ENCODE measurements at places on chromosomes 2 and 18.

- DNase-seq, result no peak
Measured at GRCh38 chr18:35267161-35267651, 22.8 kb downstream of the ZSCAN30 start.

- DNase-seq, result no peak
Measured at GRCh38 chr2:215658635-215659305, 222.9 kb upstream of the FN1 start.

- no peak for DNase-seq
Measured at GRCh38 chr2:231050018-231050901, 6.4 kb upstream of the PSMD1 start.

DNA sequence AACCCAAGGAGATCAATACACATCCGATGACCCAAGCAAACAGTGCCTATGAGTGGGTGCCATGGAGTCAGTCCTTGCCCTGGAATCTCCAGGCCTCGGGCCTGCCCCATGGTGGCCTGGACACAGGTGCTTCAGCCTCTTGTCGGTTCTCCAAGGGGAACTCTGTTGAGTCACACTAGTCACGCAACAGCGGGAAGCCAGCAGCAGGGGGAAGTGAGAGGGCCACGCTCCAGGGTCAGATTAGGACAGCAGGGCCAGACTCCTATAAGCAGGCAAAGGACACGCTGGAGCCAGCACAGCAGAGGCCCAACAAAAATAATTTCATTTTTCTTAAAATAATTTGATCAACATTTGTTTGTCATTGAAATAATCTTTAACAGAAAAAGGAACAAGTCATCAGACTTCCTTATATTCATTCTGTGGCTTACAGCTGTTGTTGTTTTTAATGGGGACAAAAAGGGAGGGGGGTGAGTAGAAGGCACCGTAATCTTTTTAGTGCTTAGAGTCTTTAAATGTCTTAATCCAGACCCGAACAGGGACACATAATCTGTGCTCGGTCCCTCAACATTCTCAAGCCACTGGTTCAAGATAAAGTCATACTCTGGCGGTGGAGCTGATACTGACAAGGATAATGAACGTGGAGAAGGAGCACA, 16.4 kb upstream of the ARMC9 start:
- no peak for DNase-seq

GRCh38 chr18:42392416-42392815, 437.4 kb downstream of the PIK3C3 start:
- DNase-seq, result no peak

DNA sequence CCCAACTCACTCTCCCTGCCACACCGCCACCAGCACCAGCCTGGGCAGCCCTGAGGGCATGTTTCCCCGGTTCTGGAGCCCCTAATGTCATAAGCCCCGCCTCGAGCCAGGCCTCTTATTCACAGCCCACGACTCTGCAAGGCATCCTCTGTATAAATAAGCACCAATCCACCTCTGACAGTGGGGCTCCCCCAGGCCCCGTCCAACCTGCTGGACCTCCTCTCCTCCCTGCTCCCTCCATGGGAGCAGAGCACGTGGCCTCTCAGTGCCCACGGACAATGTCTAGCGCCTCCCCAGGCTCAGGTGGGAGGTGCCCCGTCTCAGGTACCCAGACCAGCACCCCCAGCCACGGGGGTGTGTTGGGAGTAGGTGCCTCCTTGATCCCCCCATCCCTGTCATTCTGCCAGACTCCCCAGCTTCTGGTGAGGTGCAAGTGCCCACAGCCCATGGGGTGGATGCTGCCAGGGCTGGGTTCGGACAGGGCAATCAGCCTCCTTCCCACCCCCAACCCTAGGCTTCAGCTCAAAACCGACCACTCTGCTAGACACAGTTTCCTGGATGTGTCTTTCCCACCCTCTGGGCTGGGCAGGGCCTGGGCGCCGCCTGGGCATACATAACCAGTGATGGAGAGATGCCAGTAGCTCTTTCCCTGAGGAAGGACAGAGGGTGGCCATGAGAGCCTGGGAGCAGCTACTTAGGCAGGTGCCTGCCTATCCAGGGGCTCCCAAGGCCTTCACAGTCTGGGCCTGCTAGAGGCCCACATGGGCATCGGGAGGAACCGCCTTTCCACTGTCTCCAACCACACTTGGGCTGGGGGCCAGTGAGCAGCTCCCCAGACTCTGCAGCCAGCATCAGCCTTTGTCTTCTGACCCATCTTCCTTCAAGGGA, 1.6 kb upstream of the ADRA2B start:
- no peak for DNase-seq

- DNase-seq, result no peak
Measured at GRCh38 chr2:62222171-62222570, 26.3 kb downstream of the B3GNT2 start.

GRCh38 chr2:120887320-120887697, 151.6 kb downstream of the GLI2 start:
- no peak for DNase-seq

GRCh38 chr2:2824588-2824987, 493.5 kb upstream of the MYT1L start:
- DNase-seq, result no peak

GRCh38 chr2:95204396-95204795, 2.9 kb upstream of the ZNF892 start:
- no peak for DNase-seq

DNA sequence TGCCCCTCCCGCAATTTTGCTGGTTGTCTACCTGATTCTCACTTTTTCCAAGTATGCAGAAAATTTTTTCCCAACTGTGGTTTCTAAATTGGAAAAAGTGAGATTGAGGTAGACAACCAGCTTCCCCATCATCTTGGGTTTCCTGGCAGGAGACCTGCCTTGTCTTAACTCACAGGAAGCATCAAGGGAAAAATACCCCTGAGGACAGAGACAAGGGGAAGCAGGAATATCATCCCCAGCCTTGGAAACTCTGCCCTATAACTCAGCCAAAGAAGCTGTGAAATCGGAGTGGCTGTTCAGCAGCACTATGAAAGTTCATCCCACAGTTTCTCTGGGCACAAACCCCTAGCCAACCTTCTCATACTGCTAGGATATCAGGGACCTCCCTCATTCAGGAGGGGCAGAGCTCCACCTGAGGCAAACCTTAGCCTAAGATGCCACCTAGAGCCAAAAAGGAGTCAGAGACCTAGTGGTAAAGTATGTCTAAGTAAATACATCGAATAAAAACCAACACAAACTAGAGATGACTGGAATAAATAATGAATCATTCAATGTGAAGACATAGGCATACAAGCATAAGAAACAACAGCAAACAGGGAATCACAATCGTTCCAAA, 68.2 kb downstream of the ZSWIM2 start:
- DNase-seq, result peak; percentile 21

- DNase-seq, result peak; percentile 41
Measured at GRCh38 chr2:39508198-39508597, 71.1 kb upstream of the MAP4K3 start.

DNA sequence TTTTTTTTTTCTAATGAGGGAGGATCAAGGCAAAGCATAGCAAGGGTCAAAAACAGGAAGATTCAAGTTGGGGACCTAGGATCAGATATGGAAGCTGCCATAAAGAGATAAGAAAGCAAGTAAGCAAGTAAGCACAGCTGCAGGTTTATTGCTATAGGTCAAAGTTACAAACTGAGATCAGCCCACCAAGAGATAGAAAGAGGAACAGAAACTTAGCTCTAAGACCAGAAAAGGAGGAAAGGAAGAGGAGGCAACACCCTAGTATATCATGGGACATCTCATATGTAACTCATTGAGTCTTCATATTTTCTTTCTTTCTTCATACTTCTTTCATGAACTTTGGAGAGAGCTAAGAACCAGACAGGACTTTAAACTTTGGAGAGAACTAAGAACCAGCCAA, 295.9 kb upstream of the CRIM1 start:
- DNase-seq, result no peak

DNA sequence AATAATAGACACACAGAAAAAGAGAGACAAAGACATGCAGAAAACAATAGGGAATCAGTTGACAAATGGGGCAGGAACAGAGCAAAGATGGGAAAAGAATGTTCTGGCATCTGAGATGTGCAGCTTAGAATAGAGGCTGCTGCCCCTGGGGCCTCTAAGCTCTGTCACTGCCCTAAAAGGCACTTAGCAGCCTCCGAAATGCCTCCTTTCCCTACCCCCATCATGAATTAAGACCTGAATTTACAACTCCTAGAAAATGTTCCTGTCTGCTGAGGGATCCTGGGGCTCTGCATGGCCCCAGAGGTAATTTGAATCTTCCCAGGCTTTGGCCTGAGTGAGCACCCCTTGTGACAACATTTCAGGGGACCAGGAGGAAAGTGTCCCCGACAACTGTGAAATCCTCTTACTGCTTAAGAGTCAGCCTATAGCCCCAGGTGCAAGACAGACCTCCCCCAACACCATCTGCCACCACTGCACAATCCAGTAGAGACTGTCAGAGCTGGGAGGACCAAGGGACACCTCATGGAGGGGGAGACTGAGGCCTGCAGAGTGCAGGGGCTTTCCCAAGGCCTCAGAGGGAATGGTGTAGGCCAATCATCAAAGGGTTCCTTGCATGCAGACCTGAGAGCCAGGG, 24.8 kb downstream of the MRPL35 start:
- DNase-seq, result no peak

GRCh38 chr2:48080534-48081316, 174.4 kb upstream of the FBXO11 start:
- DNase-seq, result no peak

GRCh38 chr2:228927028-228928010, 343.8 kb downstream of the PID1 start:
- DNase-seq, result no peak

- DNase-seq, result no peak
Measured at GRCh38 chr18:44229693-44230108, 451.0 kb upstream of the SETBP1 start.

GRCh38 chr2:164711766-164712138, 90.5 kb upstream of the GRB14 start:
- no peak for DNase-seq

GRCh38 chr2:219073413-219074129, 12.8 kb upstream of the IHH start:
- peak; percentile 39 for DNase-seq

GRCh38 chr2:239496700-239497099, 95.9 kb upstream of the HDAC4 start:
- no peak for DNase-seq

DNA sequence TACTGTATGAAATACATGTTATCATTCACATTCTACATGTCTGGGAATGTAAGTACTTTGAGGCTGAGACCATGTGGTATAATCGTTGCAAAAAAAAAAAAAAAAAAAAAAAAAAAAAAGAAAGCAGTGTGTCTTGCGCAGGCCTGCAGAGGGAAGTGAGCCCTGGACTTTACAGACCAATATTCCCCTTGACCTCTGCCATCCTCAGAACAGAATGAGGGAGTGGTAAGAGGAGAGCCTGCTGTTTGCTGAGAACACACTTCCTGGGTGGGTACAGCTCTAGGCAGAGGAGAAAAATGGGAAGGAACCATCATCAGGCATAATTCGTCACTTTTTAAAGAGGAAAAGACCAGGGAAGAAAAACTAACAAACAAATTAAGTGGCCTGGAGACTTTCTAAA, 28.8 kb upstream of the TBC1D8 start:
- DNase-seq, result no peak

- DNase-seq, result no peak
Measured at GRCh38 chr2:143696651-143697050, 567.4 kb downstream of the ARHGAP15 start.

DNA sequence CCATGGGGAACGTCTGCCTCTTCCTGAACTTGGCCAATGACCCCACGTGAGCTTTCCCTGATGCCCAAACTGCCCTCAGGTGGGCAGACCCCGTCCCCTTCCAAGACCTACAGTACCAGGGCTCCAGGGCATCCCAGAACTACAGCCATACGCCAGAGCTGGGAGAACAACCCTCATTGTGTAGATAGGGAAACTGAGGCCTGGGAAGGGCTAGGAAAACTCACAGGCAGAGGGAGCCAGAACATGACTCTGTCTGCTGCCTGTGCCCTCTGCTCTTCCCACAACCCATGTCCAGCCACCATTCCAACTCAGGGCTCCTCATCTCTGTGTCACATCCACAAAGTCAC, 16.8 kb upstream of the ANKRD53 start:
- no peak for DNase-seq

GRCh38 chr2:12035029-12035720, 288.7 kb downstream of the LPIN1 start:
- DNase-seq, result no peak

GRCh38 chr18:3547891-3548615, 98.1 kb downstream of the TGIF1 start:
- no peak for DNase-seq

DNA sequence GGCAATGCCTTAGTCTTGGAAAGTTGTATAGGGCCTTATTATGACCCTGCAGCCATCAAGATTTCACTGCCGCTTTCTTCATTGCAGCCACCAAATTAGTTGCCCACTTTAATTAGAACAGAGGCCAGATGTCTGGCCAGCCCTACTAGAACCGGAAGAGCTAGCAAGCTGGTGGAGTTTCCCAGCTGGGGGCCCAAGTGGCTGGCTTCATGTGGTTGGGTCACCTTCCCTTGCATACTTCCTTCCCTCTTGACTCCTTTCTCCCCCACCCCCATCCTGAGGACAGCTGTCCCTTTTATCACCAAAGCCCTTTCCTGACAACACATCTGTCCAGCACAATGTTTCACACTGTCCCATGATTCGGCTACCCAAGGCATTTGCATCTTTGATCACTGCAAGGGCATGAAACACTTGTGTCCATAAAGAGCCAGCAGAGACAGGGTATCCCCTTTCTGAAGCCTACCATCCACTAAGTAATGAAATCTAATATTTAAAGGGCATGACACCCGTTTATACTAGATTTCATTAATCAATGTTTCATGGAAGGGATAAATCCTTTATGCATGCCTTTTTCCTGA, 187.2 kb downstream of the BCL11A start:
- no peak for DNase-seq

- DNase-seq, result no peak
Measured at GRCh38 chr2:207869784-207870778, 100.4 kb upstream of the FZD5 start.

DNA sequence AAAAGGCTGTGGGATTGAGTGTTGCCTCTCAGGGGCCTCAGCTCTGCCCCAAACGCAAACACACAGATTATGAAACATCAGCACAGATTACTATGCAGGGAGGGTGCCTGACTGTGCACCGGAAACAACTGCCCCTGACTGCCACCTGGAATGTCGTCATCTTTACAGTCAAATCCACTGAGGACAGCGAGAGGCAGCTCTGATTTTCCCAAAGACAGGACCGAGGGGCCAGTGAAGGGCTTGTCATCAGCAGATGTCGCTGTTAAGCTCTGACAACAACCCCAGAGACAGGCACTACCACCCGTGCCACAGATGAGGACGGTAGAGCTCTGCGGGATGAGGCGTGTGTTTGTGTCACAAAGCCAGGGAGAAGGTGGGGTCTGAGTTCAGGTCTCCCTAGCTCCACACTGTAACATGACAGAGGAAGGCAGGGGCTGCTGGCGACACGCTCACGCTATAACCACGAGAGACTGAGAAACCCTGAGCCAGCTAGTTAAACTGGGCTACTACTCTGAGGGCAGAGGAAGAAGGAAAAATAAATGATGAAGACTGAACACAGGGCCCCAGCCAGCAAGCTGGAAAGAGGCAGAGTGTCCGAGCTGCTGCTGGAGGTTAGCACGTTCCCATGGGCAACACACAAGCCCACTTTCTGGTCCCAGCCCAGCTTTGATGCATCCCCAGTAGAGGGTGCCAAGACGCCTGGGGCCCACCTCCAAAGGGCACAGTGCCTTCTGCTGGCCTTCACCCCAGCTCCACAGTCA, 47.0 kb downstream of the PARD6G start:
- DNase-seq, result no peak

Data from HTR-8/SVneo (cell line).